Fibroblast of skin of scalp (primary cell): ENCODE measurements at places on chromosomes 3 and 15.

DNA sequence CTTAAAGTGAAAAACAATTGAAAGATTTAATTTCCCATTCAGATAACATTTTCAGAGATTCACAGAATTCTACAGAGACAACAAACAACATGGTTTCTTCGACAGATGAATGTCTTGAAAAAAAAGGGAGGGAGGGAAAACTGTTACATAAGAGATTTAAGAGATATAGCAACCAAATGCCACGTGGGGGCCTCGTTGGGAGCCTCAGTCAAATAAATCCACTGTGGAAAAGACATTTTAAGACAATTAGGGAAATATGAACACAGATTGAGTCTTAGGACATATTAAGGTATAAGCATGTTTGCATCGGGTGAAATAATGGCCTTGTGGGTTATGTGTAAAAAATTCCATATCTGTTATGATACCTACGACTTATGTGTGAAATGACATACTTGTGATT lies 5.0 kb upstream of the PRRT3 start:
- peak; percentile 20 for DNase-seq

- no peak for DNase-seq
These were observed 56.6 kb downstream of the MESD start for GRCh38 chr15:80932989-80933388.

GRCh38 chr15:99141943-99142342 lies 37.1 kb downstream of the SYNM start:
- no peak for DNase-seq

GRCh38 chr3:180246688-180247195 lies 210.0 kb upstream of the PEX5L start:
- DNase-seq: no peak

GRCh38 chr15:76996526-76997401 lies 1.8 kb downstream of the PSTPIP1 start:
- DNase-seq: peak; percentile 23

DNA sequence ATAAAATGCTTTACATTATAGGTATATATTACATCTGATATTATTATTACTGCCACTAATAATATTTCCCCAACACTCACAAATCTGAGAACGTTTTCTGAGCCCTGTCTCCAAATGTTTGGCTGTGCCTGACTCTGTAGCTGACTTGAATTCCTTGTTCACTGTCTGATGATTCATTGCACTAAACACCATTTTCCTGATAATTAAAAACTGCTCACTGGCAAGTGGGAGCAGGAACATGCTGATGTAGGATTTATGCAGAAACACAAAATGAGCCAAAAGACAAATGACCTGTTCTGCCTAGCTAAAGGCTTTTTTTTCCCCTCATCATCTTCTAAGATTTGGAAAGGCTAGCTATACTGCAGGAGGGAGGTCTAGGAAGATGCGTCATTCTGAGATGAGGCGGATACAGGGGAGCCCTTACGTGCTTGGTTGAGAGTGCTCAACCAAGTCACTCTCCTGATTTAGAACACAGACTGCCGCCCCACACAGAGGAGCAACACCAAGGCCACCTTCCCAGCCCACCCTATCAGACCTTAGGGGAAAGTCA lies 380.7 kb downstream of the EPHB1 start:
- DNase-seq: no peak

- no peak for DNase-seq
These were observed 6.3 kb downstream of the TIGIT start for GRCh38 chr3:114299941-114300624.

DNA sequence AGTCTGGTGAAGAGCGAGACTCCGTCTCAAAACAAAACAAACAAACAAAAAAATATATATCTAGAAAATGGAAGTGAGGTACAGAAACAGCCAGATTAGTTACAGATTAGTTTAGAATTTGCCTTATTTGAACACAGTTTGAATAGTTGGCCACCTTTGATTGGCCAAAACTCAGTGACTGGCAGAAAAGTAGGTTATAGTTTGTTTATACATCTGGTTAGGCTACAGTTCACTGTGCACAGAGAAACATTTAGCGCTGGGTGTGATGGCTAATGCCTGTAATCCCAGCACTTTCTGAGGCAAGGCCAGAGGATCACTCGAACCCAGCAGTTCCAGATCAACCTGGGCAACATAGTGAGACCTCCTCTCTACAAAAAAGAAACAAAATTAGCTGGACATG lies 51.7 kb downstream of the LDHAL6B start:
- no peak for DNase-seq

GRCh38 chr15:89075846-89076245 lies 12.4 kb upstream of the ABHD2 start:
- no peak for DNase-seq

DNA sequence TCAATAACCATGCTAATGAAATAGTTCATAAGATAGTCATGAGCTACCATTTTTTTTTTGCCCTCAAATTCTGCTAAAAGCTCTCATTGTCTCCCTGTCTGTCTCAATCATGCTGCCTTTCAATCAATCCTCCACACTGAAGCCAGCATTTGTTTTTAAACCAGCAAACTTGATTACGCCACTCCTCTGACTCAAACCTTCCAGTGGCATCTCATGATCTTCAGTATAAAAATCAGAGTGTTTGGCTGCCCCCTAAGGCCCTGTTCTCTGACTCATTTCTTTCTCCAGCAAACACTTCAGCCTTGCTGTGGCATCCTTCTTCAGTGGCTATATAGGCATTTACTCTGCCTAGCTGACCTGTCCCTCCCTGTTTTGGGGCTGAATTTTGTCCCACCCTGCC lies 36.0 kb upstream of the EOMES start:
- DNase-seq: peak; percentile 63

DNA sequence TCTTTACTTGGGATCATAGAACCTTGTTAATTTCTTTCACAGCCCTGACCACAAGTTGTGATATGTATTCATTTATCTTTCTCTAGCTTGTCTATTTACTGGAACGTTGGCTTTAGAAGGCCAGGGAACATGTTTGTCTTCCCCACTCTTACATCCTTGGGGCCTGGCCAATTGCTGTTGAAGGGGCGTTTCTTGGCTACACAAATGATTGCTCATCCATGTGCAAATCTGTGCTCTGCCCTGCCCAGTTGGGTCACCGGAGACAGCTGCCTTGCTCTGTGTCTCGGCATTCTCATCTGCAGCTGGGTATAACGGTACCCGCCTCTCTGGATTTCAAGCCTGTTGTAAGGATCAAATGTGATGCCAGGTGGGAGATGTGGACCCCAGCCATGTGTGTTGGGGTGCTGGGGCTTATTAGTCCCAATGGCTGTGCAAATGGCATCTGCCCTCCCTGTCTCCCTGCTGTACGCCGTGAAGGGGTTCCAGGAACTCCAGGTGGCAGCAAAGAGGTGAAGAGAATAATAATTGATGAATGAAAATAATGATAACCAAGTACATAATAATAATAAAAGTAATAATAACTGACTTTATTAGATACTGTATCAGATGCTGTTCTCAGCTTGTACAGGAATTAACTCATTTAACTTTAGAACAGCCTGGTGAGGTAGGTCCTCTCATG lies 24.0 kb upstream of the TLE3 start:
- peak; percentile 73 for DNase-seq

- no peak for DNase-seq
These were observed 24.2 kb downstream of the UBE2Q2 start for GRCh38 chr15:75867449-75867848.

- DNase-seq: no peak
These were observed 15.0 kb upstream of the OCA2 start for GRCh38 chr15:28114114-28114455.

DNA sequence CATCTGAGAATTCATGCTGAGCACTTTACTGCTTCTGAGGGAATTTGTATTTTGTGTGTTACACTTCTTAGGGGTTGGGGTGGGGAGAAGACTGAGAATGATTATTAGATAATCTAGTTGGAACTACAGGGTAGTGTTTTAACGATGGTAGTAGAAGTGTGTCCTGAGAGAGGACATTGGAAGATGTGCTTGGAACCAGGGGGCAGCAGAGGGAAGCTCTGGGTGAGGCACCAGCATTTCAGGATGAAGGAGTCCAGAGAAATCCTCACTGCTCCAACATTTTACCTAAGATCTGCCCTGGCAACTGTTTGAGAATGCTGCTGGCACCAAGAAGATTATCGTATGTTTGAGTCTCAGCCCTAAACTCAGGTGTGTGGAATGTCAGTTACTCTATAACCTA lies 145.5 kb downstream of the SQOR start:
- no peak for DNase-seq

- no peak for DNase-seq
These were observed 372.7 kb upstream of the THBS1 start for GRCh38 chr15:39208187-39208586.

DNA sequence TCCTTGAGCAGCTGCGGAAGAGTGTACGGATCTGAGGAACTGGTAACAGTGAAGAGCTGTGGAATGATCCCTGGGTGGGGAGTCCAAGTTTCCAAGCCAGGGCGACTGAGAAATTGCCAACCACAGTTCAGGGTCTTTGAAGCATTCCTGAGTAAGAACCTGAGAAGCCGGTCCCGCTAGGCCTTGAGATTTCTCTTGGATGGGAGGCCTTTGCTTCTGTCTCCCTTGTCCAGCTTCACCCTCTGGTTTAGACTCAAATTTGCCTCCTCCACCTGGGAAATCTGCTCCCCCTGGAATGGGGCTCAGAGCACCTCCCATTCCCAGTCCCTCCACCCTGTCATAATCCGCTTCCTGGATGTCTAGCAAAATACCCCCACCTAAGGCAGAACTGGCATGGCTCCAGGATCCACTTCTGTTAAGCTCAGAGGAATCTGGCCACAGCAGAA lies 127.7 kb upstream of the DLG1 start:
- DNase-seq: peak; percentile 78

DNA sequence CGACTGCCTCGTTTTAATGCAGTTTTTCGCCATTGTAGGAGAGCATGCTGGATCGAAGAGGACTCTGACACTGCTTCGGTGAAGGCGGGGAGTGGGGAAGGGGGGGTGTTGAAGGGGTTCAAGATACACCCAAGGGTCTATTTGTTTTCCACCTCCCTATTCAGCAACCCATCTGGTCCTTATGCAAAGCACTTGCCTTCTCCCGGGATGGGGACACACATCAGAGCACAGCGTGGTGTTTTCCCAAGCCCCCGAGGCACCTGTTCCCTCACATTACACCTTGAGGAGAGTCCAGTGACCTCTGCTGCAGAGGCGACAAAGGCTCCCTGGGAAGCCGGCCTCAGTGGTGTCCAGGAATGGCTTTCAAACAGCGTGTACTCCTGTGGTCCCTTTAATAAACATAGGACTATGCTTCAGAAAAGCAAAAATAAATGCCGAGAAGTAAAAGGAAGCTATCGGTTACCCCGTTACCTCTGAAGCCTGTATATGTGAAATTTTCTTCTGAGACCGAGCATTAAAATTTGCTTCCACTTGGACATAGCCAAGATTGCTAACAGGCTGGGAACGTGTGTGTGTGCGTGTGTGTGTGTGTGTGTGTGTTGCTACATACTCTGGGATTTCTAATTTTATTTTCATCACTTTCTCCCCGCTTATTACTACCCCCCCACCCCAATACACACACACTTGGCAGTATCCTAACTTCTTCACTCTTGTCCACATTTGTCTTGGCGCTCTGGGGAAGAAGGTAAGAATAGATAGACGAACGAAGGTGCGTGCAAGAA lies 53.2 kb downstream of the CCDC54 start:
- peak; percentile 25 for DNase-seq

DNA sequence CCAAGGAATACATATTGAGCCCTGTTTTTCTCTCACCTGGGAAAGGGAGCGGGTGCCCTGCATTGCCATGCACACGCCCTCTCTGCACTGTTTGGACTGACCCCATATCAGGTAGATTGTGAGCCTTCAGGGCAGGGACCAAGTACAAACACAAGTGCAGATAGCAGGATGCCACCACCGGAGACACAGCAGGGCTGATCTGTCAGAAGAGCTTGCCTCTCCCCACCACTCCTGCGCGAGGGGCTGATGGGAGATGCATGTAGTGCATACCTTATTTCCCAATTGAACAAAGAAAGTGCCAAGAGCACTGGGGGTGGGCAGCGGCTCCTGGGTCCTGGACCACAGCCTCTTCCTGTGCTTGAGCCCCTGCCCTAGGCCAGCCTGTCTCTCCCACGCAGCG lies 9.0 kb upstream of the SLCO2A1 start:
- DNase-seq: no peak

DNA sequence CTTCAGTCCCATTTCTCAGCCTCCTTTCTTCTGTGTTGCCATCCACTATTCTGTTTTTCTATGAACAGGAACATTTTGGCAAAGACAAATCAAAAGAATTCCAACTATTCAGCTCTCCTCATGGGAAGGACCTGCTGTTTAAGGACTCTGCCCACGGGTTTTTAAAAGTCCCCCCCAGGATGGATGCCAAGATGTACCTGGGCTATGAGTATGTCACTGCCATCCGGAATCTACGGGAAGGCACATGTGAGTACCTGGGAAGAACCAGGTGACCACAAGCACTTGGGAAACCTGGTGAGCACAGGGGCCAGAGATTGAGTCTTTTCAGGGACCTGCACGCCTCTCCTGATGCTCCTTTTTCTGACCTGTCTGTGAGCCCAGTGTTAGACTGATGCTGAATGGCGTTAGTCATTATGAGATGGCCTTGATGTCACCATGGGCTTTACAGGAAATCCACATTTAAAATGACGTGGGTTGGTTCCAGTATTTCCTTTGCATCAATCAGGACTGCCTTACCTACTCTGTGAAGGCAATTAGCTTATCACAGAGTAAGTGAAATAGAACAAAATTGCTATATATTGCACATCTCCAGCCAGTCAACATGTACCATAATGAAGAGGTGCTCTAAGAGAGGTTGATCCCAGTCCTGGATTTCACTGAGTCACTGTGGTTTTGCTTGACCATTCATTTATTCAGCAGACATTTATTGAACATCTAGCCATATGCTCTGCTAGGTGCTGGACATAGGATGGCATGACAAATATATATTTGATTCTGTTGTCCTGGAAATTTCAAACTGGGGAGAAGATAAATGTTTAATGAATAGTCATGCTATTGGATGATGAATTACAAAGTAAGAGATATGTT lies 11.7 kb downstream of the TF start:
- DNase-seq: no peak

DNA sequence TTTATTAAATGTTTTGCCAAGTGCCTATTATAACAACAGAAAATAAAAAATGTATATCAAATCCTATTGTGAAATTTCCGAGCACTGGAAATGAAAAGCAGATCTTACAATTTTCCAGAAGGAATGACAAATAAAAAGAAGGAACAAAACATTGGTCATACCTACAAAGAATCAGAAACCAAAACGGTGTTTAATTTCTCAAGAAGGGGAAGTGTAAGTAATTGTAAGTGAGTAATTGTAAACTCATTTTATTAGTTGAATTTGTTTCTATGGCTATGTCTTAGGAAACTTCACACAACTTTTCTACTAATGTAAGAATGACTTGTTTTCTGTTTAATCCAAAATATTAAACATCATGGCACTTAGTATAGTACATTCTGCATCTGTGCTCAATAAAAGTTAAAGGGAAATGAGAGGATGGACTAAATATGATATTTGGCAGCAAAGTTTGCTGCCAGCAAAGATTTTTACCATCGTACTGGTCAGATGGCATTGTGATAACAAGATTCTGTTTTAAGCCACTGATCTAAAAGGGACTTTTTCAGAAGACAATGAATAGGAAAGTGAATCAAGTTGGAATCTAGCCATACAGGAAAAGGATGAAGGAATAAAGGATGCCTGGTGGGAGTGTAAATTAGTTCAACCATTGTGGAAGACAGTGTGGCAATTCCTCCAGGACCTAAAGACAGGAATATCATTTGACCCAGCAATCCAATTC lies 232.4 kb downstream of the NFKBIZ start:
- DNase-seq: no peak
